CD4-positive, alpha-beta T cell treated with Interleukin-2 at 100 ng/mL for 4 hours (primary cell): ENCODE measurements at places on chromosomes 6 and 20.

- DNase-seq, result no peak
Observed at GRCh38 chr6:20921578-20921977, 387.3 kb downstream of the CDKAL1 start.

GRCh38 chr20:49584418-49585382 lies 16.8 kb upstream of the PTGIS start:
- no peak for DNase-seq

GRCh38 chr6:85419046-85419759 lies 30.7 kb upstream of the NT5E start:
- no peak for DNase-seq

GRCh38 chr6:11496152-11497060 lies 41.1 kb upstream of the TMEM170B start:
- DNase-seq, result peak; percentile 88

DNA sequence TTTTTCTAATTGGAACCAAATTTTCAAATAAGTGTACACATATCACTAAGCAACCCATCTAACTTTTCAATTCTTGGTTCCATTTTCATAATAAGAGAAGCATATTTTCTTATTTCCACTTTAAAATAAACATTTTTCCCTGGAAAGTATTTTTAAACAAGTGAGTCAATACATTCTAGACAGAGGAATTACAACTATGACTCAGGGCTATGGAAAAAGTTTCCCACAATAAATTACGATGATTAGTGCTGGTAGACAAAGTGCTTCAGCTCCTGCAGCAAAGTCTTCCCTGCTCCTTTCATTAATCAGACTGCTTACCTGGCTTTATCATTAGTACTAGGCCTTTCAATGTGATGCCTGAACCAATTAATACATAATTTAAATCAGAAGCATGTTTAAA lies 322.5 kb downstream of the HACE1 start:
- no peak for DNase-seq

GRCh38 chr6:36034441-36034840 lies 6.8 kb downstream of the MAPK14 start:
- no peak for DNase-seq

GRCh38 chr20:62202676-62203377 lies 17.3 kb downstream of the HRH3 start:
- no peak for DNase-seq

- DNase-seq, result no peak
Observed at GRCh38 chr6:26550250-26550993, 12.3 kb downstream of the HMGN4 start.

DNA sequence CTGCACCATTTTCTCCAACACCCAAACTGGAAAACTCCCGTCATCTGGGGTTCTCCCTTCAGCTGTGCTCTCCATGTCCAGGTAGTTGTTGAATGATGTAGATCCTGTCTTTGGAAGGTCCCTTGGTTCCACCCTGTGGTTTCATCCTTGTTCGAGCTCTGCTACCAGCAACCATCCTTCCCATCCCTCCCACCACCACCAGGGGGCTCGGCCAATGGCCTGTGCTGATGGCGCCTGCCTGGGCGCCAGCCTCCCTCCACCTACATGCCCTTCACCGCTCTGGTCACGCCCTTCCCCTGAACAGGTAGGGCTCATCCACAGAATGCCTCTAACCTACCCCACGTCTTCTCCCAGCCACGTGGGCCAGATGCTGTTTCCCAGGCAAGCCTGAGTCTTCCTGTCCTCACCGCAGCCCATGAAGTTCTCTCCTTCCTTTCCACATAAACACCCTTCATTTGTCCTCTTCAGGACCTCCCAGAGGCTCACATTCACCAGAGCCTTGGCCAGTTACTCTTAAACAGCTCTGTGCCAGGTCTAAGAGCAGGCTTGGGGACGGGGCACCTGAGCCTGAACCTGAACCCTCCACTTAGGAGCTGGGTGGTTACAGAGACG lies 75.1 kb upstream of the DUSP22 start:
- DNase-seq, result no peak

DNA sequence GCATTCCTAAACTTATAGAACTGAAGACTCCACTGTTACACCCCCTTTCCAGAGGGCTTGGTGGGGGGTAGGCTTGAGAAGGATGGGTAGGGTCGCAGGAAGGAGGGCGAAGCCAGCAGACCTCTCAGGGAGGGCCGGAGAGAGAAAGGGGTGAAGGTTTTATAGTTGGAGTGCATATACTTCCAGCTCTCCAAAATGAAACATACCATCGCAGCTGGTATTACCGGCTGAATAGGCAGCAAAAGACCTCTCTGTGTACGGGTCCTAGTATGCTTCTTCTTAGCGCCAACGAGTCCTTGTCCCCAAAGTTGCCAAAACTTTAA lies 1.0 kb upstream of the VGLL2 start:
- DNase-seq, result no peak

DNA sequence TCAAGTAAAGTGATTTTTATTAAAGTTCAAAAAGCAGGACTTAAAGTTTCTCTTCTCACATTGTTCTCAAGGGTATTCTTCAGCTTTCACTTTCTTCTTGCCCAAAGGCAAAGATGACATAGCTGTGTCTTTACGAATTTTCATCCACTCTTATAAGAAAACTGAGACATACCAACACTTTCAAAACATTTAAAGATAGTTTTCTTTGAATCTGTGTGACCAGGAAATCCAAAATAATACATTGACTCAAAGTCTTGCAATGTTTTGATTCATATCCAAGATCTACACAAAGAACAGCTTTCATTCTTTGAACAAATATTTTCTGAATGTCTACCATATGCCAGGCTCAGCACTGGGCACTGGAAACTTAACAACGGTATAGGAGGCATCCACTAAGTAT lies 117.9 kb downstream of the SIM1 start:
- no peak for DNase-seq

GRCh38 chr20:22720206-22720605 lies 135.8 kb upstream of the FOXA2 start:
- DNase-seq, result no peak

- DNase-seq, result no peak
Observed at GRCh38 chr20:59175861-59176260, 12.2 kb downstream of the ZNF831 start.

DNA sequence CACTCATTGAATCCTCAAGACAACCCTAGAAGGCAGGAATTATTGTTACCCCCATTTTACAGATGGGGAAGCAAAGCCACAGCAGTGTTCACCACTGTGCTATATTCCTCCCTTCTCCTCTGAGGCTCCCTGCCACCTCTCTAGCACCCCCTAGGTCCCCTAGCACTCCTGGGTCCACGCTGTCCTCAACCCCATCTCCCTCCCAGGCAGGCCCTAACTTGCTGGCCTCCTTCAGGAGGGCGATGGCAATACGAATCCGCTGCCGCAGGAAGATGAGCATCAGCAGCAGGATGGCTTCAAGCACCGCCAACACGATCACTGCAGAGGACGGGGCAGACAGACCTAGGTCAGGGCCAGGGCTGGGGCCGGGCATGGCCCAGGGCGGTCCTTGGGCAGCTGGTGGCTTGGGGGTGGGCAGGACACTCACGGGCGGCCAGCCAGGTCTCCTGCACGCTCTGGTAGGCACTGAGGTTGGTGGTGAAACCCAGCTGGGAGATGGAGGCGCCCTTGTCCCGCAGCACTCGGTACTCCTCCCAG lies 7.8 kb upstream of the NEU1 start:
- DNase-seq, result no peak

DNA sequence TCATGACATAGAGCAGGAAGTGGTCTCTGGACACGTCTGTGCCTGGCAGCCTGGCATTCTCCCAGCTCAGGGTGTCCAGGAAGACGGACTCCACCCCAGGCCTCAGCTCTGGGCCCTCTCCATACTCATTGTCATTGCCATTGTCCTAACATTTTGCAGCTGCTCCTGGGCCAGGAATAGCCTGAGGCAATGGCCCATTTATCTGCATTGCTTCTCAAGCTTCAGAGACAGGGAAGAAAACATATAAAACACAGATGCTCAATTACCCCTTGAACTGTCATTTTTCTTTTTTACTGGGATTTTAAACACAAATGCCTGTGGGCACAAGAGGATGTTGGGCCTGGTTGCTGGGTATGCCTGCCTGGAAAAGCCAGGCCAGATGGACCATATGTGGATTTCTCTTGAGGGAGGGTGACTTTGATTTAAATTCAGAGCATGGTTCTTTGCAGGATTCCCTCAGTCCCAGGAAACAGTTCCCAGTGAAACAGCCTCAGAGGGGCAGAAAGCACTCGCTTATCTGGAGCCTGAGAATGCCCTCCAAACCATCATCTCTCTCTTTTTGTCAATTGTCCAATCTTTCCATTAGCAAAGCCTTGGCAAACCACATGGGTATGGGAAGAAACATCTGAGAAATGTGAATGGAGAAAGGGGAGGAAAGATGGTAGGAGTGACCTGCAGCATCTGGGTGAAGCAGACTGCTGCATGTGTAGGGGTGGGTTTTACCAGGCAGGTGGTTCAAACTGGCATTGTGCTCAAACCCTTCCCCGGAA lies 17.9 kb downstream of the LAMP5 start:
- no peak for DNase-seq

- peak; percentile 90 for DNase-seq
Observed at GRCh38 chr6:13795041-13795750, 19.2 kb downstream of the MCUR1 start.

DNA sequence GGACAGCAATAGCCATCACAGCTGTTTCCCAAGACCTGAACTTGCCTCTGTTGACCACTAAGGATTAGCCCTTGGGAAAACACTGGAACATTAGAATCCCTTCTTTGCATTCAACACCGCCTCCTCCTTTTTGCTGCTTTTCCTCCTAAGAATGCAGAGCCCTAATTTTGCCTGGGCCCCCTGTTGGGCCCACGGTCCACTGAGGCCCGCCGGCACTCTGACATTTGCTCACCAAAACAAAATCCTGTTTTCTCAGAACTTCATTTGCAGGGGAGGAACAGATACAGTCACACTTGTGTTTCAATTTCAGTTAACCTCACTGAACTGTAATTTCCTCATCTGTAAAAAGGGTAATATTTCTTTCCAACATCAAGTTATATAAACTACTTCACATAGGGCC lies 116.0 kb upstream of the JARID2 start:
- DNase-seq, result no peak
